ENCODE measurements at places on chromosomes 2 and 18. TPM values are rescaled to one million over a fixed set of nuclear protein-coding genes. Genes with fewer than 3 reads are reported as not detected.

Gene GKN1
- not detected for total RNA-seq

Gene SCN2A
- total RNA-seq: 0.54 TPM

Gene FAM228A
- total RNA-seq: not detected

Gene CROCC2
- not detected for total RNA-seq

Gene MAP3K19
- not detected for total RNA-seq

Gene TRIM43
- not detected for total RNA-seq

Gene KCNG2
- total RNA-seq: not detected

Gene CABYR
- total RNA-seq: 4.1 TPM

Gene PARD3B
- 15.3 TPM for total RNA-seq

Gene CELF4
- total RNA-seq: not detected

Gene METTL8
- total RNA-seq: 10.6 TPM

Gene AQP12B
- total RNA-seq: not detected

Gene RGPD4
- not detected for total RNA-seq

Gene DCTN1
- 229 TPM for total RNA-seq

Gene CPLX4
- not detected for total RNA-seq
